ENCODE measurements at places on chromosomes 6 and 20.

DNA sequence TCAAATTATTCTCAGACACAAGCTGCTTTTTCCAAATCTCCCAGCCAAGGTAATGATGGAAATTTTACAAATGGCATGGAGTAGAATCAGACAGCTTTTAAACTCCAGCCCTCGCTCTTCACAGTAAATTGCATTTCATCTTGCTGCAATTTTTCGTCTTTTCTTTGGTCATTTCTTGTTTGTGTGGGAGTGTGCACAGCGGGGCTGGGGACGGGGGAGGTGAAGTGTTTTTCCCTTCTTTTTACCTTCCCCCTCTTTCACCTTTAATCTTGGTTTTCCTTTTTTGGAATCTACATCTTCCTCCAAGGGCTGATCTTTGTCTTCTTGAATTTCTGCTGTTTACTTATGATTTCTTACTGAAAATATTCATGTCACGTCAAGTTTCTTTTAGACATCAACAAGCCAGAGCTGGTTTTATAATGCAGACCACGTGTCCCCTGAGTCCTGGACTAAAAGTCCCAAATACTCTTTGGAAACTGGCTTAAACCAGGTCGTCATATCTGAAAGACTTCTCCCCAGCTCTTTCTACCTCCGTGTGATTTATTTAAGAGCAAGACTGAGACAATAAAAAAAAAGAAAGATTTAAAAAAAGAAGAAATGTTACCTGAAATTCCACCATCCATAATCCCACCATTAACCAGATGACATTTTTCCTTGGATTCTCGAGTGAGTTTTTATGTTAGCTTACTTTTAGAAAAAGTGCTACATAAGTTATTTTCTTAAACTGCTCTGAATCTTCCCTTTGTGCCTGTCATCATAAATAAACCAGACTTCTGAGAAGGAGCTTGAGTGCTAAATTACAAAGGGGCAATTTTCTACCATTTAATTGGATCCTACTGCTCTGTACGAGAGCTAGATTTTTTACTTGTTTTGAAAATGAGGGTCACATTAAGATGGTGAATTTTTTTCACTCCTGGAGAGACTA, 52.0 kb downstream of the MAP3K5 start:
- no peak for DNase-seq

DNA sequence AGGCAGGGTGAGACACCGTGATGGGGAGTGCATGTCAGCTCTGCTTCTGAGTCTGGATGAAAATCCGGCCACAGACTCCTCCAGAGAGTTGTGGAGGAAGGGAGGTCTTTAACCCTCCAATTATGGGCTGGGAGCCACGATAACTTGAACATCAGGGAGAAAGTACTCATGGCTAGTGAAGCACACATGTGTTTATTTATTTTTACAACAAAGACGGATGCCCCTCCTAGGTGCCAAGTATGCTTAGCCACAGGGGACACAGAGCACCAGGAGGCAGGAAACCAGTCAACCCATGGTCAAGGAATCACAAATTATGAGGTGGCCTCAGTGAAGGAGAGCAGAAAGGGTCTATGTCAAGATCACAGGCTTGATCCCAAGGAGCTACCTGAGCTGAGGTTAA, 54.1 kb downstream of the ZNF217 start:
- DNase-seq, result no peak

DNA sequence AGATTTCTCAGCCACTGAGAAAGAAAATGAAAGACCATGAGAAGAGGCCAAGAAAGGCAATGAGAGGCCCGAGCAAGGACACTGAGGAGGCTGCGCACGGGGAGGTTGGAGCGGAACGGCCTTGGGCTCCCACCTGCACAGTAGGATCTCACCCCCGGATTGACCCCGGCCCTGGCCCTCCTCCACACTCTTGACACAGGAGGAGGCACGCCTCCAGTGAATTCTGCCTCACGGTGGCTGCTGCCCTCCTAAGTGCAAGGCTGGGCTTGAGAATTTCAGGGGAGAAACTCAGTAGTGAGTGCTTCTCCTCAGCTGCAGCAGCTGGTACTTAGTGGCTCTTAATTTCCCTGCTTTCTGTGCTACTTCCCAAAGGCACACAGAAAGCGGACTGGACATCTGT, 18.0 kb downstream of the MRPL14 start:
- DNase-seq, result no peak

GRCh38 chr6:20292905-20293304, 80.6 kb upstream of the MBOAT1 start:
- DNase-seq, result no peak

- no peak for DNase-seq
Observed at GRCh38 chr6:119483908-119484307, 134.3 kb upstream of the MAN1A1 start.

Data from MM.1S (cell line).